ENCODE measurements at places on chromosomes 13 and 19.

- DNase-seq, result no peak
Measured at GRCh38 chr19:39737351-39737750, 478 bp downstream of the CLC start.

- no peak for DNase-seq
Measured at GRCh38 chr19:34124828-34125227, 47.5 kb upstream of the LSM14A start.

- no peak for DNase-seq
Measured at GRCh38 chr19:14361824-14362223, 19.4 kb upstream of the ADGRE5 start.

- no peak for DNase-seq
Measured at GRCh38 chr13:112136095-112136494, 69.1 kb downstream of the SOX1 start.

GRCh38 chr19:13894552-13894951, 11.4 kb downstream of the BRME1 start:
- DNase-seq, result no peak

Measured in NCI-H187 treated with DMSO at 0.1 percent for 48 hours (cell line).